ENCODE measurements at places on chromosomes 1 and 21.

DNA sequence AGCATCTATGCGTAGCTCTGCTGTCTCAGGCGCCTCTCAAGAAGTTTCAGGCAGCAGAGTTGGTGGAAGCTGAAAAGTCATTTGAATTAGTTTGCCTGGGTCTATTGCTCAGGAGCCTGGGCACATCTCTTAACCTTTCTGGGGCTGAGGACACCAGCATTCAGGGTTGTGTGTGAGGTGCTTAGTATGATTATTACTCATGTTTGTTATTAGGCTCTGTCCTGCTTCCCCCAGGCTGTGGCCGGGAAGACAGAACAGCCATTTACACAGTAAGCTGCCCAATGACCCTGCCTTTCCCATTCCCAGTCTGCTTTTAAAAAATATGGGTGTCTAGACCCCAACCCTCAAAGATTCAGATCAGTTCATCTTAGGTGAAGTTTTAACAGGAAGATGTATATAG lies 53.9 kb upstream of the CACNA1E start:
- DNase-seq = no peak

DNA sequence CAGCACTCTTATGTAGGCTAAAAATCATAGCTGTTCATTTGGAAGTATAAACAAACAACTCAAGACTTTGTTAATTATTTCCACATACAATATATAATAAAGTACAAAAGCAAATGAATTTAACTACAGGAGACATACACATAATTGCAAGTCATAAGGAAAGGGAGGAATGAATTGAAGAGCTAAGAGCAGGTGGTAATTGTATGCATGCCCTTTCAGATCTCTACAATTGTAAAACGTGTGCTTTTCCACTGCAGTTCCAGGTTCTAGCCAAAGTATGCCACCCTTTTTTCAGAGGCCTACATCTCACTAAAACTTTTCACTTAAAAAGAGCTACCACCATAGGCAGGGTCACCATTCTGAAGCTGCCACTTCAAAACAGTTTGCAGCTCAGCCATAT lies 42.8 kb upstream of the HP1BP3 start:
- no peak for DNase-seq

DNA sequence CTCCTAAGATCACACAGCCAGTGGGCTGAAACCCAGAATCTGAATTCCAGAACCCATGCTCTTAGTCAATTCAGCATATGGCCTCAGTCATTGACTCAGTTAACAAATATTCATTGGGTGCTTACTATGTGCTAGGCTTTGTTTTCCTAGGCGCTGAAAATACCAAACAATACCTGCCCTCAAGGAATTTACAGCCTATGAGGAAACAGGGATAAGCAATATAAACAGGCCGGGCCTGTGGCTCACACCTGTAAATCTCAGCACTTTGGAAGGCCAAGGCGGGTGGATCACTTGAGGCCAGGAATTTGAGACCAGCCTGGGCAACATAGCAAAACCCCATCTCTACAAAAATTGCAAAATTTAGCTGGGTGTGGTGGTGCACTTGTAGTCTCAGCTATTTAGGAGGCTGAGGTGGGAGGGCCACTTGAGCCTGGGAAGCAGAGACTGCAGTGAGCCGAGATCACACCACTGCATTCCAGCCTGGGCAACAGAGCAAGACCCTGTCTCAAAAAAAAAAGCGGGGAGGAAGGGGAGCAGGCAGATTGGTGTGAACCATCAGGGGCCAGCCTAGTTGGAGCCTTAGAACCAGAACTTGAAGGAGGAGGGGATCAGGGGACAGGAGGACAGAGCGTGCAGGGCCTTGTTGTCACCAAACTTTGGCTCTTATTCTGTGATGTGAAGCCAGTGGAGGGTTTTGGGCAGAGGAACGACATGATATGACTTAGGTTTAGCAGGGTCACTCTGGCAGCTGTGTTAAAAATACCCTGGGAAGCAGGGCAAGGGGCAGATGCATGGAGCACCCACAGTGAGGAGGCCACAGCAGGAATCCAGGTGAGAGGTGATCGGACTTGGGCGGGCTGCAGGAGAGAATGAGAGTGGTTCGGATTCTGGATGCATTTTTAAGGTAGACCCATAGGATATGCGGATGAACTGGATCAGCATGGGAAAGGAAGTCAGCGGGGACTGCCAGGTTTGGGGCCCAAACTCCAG lies 5.8 kb downstream of the TINAGL1 start:
- DNase-seq = no peak

DNA sequence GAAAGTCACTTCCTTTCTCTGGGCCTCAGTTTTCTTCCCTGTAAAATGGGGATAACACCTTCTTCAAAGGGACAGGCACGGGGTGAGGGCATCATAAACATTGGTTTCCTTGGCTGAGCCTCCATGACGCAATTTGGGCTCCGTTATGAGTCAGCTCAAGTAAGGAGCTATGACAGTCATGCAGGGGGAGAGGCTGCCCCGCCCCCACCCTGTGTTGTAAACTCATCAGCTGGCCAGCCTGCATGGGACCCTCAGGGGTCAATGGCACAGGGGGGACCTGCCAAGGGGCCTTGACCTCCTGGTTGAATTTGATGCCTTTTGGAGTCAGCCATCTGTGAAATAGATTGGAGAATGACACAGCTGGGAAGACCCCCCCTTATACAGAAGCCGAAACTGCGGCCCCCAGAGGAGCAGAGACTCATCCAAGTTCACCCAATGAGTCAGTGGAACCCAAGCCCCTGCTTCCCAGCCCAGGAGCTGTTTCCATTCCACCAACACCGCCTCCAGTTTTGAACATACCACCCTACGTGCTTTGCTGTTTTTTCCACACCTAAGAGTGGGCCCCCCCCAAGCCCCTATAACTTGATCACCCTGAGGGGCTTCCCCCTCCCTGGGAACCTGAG lies 36.8 kb upstream of the RUNX3 start:
- peak; percentile 79 for DNase-seq

DNA sequence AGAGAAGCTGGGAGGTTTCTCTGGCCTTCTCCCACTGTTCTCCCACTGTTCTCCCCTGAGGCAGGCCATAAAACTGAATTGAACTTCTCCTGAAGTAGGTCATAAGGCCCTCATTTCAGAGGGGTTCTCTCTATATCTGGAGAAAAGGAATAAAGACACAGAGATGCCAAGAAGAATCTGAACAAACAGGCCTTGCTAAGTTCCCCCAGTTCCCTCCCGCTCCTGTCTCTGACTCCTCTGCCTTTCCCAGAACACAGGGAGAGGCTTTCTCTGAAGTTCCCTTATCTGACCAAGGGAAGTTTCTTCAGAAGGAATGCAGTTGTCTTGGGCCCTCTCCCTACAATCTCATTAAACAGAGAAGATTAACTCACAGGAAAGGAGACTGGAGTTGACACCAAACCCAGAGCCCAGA lies 83.4 kb downstream of the SLC16A1 start:
- no peak for DNase-seq

DNA sequence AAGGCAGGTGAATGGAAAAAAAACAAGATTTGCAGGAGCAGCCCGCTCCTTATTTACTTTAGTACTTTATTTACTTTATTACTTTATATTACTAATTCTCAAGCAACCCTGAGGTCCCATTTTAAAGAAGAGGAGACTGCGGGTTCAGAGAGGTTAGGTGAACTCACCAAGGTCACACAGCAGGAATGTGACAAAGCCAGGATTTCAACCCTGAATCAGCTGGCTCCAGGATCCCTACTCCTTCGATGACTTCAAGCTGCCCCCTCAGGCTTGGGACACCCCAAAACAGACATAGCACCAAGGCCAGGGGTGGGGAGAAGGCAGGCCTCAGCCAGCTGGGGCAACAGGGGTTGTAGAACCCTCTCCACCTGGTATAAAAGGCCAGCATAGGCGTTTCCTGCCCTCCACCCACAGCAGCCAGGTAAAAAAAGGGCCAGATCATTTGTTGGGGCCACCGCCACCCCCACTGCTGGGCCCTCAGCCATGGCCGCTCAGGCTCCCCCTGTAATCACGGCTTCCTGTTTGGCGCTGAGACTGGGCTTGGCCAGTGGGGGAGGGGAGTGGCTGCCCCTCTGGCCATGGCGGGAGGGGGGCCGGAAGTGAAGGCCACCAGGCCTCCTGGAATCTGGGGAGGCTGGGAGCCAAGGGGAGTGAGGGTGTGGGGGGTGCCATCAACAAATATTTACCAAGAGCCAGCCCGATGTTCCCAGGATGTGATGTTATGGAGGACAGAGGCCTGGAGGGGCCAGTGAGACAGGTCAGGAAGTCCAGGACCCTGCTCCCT lies 6.6 kb downstream of the SDC3 start:
- no peak for DNase-seq

DNA sequence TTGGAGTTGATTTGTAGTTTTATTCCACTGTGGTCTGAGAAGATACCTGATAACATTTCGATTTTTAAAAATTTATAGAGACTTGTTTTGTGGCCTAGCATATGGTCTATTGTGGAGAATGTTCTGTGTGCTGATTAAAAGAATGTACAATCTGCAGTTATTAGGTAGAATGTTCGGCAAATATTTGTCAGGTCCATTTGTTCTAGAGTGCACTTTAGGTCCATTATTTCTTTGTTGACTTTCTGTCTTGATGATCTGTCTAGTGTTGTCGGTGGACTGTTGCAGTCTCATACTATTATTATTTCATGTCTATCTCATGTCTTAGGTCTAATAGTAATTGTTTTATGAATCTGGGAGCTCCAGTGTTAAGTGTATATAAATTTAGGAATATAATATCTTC lies 116.8 kb downstream of the NME7 start:
- DNase-seq = no peak

DNA sequence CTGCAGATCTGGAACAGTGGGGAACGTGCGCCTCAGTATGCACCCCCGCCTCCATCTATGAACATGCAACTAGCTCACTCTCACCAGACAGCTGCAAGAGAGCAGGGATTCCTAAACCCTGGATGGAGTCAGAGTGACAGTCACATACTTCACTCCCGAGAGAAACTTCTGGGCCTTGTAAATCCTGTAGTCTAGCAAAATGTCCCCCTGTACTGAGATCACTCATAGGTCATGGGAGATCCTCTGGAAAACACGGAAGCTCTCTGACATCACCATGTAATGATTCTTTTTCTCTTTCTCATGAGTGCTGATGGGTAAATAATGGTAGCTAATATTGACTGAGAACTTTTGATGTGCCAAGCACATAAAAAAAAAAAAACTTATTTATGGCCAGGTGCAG lies 23.4 kb upstream of the TARDBP start:
- no peak for DNase-seq

GRCh38 chr1:111644506-111644905 lies 24.9 kb downstream of the RAP1A start:
- DNase-seq = no peak

DNA sequence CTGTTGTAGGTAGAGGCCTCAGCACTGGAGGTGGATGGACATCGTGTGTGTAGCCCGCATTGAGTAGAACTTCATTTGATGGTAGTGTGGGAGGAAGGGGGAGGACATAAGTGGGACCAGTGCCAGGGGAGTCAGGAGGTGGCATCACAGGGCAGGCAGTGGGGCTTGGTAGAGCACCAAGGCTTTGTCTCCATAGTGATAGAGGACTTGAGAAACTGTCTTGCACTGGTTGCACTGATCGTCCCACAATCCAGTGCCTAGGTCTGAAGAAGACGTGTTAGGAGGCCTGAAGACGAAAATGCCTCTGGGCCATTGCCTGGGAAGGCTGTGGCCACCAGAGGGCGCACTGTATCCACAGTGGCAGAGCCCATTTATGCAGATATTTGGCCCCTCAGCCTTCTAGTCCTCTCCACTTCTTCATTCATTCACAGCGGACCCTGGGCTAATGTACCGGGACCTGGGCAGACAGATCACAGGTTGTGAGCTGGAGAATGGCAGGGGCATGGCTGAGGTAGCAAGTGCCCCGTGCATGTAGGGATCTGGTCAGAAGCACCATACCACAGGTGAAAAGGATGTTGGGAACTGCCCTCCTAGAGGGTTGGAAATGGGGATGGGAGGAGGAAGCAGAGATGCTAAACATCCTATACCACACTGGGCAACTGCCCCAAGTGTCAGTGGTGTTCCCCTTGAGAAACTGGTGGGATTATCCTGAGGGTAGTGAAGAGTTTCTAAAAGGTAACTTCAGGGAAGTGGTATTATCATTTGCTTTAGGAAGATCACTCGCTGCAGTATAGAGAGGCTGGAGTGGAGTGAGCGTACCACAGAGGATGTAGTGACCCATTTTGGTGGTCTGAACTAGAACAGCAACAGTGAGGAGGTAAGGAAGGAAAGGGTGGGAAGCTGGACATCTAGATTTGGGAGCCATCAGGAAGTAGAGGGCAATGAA lies 95.3 kb downstream of the PIK3R3 start:
- peak; percentile 84 for DNase-seq

DNA sequence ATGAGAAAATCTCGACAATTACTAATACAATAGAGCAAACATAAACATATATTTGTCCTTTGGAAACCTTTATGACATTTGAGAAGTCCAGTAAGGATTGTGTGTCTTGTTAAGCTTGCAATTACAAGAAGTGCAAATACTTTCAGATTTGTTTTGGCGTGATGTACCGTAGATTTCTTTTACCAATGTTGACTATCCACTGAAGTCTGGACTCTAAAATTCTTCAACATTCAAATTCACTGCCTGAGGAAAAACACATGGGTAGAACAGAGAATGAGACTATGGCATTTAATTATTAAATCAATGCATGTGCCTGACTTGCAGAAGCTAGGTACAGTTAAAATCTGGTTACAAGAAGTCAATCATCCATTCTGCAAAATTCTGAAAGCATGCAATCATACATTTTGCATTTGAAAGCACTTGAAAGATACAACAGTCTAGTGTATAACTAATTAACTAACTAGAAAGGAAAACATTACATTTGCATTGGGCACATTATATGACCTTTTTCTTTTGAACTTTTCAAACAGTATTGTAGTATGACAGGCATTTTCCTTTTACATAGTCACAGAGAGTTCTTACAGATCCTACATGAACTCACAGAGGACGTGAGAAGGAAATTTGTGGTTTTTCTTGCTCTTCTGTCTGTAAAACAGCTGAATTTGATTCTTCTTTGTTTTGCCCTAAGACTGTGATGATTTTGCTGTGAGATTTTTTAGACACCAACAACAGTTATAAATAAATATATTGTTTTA lies 511.1 kb upstream of the ADGRL4 start:
- DNase-seq = no peak

- DNase-seq = peak; percentile 15
Observed at GRCh38 chr21:14321042-14321441, 61.9 kb downstream of the HSPA13 start.

DNA sequence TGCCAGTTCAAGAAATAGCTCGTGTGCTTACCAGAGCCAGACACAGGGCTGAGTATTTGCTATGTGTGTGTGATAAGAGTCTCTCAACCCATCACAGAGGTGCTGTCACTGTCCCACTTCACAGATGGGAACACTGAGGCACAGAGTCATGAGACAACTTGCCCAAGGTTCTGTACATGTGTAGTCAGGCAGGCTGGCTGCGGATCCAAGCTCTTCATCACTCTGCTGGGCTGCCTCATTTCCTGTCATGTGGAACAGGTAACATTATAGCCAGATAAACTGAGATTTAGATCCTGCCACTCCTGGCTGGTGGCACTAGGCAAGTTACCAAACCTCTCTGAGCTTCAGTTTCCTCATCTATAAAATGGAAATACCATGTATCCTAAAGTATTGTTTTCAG lies 77.8 kb downstream of the ITPKB start:
- DNase-seq = no peak

- DNase-seq = no peak
Observed at GRCh38 chr1:175493321-175494010, 249.9 kb downstream of the TNR start.

GRCh38 chr1:221174330-221174993 lies 295.2 kb downstream of the HLX start:
- DNase-seq = no peak

Measured in astrocyte of the spinal cord (primary cell).